ENCODE measurements at places on chromosomes 16 and 17.

GRCh38 chr16:15777533-15778203, 79.2 kb downstream of the MYH11 start:
- no peak for DNase-seq

- no peak for DNase-seq
These were observed 16.5 kb downstream of the SLC16A3 start for GRCh38 chr17:82245134-82246039.

- DNase-seq = no peak
These were observed 18.5 kb upstream of the NTN1 start for GRCh38 chr17:9002606-9003354.

- no peak for DNase-seq
These were observed 33.0 kb upstream of the TMC5 start for GRCh38 chr16:19384656-19385055.

DNA sequence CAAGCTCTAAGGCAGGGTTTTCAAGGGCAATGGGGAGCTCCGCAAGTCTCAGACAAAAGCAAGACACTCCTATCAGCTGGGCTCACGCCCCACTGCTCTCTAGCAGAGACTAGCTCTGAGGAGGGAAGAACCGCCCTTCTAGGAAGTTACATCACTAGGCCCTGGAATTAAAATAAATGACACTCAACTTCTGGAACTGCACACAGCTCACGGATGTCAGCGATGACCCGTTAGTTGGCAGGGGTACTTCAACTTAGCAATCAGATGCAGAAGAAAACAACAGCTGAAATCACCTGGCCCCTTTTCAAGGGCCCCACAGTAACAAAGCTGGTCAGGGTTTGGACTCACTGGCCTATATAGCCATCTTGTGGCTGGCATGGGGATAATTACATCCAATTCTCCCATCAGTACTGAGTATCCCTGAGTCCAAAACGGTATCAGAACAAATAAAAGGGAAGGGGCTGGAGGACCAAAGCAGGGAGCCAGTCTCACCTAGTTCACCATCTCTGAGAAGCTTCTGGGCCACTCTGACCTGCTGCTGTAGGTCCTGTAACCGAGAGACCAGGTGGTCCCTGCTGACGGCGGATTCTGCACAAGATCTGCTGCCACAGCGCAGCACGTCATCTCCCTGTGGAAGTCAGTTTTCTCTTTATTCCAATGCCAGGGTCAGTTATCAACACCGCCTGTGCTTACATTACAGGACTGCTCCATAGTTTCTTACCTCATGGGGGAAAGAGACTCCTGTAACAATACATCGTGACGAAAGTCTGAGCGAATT, 22.2 kb downstream of the SERPINF1 start:
- peak; percentile 17 for DNase-seq

DNA sequence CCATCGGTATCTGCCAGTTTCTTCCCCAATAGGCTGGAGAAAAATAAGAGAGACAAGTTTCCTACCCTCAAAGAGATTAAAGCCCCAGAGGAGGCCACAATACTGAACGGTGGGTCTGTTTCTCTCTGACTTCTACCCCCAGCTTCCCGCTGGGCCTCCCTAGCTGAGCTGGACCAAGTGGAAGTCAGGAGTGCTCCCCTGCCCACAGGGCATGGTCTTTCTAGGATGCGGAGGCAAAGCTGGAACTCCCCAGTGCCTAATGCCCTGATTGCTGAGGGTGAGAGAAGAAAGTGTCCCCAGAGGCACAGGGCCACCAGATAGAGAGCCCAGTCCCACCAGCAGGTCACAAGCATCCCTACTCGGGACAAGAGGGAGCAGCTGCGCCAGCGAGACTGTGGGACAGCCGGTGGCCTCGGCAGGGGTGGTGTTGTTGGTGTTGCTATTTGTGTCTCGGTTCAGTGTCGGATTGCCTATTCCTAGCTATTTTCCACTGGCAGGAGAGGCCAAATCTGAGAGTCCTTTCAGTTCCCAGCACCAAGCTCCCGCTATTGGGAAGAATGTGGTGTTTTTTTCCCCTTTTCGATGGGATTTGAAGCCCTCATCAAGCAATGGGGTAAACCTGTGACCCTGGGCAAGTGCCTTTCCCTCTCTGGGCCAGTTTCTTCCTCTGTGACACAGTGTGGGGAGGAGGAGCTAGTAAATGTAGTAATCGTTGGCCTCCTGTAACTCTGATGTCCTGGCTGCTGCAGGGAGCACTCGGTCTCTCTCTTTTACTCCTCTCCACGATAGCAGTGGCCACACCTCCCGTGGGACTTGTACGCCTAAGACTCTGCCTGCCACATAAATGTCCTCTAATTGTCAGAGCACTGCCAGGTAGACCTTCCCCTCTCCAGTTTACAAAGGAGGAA, 22.5 kb upstream of the TBX2 start:
- DNase-seq = no peak

DNA sequence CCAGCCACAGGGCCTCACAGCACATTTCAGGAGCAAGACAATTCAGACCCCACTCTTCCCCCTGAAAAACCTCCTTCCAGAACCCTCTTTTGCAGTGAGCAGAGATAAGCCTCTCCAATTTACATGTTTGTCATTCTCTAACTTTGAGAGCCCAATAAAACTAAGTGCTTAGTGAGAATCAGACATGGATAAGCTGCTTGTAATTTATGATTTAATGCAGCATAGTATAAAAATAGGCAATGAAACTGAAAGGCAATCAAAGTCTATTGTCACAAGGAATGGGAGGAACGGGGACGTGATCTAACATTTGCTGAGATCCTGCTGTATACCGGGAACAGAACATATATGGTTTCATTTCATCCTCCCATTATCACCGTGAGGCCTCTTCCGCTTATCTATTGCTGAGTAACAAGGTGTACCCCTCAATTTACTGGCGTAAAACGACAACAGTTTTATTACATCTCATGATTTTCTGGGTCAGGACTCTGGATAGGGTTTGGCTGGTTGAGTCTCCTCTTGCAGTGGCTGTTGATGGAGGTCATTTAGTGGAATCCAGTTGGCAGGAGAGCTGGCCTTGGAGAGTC, 597.4 kb downstream of the MAF start:
- DNase-seq = no peak

DNA sequence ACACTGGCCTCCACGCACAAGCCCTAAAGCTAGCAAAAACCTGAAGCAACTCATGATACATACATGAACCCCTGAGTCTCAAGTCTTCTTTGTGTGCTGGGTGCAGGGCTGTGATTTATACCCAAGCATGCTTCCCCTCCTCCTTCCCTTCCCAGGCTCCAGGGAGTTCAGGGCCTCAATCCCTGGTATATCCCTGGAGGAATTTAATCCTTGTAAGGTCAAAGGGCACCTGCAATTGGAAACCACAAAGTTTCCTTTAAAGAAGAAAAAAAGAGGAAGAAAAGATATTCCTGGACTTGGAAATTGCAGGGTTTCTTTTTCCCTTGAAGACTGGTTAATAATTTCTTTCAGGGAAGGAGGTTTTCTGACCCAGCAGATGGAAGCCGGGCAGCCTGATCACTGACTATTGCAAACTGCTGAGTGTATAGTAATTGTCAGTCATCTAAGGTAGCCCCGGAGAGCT, 182.3 kb downstream of the AATF start:
- DNase-seq = no peak

- peak; percentile 64 for DNase-seq
These were observed 30.3 kb upstream of the ADORA2B start for GRCh38 chr17:15914400-15915170.

- no peak for DNase-seq
These were observed 326 bp downstream of the SRCIN1 start for GRCh38 chr17:38605411-38605840.

DNA sequence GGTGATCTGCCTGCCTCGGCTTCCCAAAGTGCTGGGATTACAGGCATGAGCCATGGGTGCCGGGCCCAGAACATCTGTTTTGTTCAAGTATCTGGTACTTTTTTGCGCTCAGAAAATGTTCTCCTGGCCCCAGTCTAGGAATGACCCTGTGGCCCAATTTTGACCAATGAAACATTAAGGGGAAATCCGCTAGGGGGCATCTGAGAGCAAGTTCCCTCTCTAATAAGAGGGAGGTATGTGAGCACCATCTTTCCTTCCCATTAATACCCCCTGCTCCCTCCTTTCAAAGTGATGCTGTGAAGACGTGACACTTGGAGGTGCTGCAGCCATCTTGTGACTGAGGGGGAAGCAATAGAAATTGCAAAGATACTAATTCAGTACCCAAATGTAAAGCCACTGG, 16.5 kb upstream of the CLEC3A start:
- DNase-seq = no peak

GRCh38 chr16:50718761-50719400, 23.0 kb upstream of the CYLD start:
- no peak for DNase-seq

DNA sequence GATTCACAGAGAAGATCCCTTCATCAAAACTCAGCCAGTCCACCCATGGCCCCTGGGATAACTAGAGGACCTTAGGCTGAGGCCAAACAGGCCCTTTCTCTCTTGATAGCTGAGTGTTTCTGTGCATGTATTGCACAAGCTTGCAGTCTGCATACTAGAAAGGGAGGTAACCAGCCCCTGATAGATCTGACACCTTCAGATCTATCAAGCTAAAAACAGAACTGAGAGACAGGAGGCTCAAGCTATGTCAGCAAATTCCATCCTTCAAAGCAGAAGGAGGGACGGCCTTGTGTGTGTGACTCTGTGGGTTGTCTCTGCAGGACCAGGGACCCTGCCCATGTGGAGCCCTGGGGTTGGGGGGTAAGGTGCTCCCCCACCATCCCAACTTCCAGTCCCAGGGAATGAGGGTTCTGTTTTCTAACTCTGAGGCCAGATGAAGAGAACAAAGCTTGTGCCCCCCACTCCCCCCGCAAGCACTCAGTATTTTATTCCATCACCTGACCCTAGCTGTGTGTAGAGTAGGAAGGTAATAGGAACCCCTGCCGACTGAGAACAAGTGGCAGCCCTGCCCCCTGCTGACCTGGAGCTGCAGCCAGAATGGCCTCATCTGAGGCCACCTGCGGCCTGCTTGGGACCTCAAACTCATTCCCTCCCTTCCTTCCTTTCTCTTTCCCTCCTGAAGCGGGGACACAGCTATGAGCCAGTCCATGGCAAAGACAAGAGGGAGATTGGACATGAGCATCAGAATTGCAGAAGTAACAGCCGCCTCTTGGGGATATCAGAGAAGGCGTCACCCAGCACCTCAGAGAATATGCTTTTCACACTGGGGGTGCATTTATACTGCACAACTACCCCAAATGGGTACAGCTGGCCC, 63.8 kb downstream of the SMPD3 start:
- no peak for DNase-seq

GRCh38 chr16:86584071-86584685, 5.8 kb downstream of the FOXL1 start:
- no peak for DNase-seq

GRCh38 chr17:62891659-62892058, 74.4 kb upstream of the TANC2 start:
- no peak for DNase-seq

DNA sequence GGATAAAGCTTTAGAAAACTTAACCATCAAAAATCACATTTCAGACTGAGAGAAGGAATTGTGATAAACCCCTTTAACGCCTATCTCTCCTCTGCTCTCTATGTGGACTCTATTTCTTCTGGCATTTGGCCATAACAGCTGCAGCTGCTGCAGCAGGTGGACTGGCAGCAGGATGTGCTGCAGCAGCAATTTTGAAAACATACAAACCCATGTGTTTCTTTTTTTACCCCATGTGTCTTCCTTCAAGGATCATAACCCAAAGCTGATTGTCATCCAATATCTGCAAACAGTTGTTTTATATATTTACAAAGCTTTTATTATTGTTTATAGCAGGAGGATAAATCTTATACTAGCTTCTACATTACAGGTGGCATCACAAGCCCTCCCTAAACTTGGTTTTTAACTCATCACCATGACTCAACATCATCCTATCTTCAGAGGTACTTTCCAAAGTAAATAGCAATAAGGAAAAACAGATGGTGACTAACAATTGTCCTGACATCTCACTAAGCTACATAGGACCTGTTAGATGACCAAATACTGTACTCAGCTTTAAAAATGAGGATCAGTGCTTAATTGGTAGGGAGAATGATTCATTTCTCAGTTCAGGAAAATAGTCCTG, 14.5 kb upstream of the KRTAP9-2 start:
- no peak for DNase-seq

- no peak for DNase-seq
These were observed 138.8 kb downstream of the XYLT1 start for GRCh38 chr16:17331991-17332390.
